ENCODE measurements at places on chromosomes 2 and 18. TPM values are rescaled to one million over a fixed set of nuclear protein-coding genes. Genes with fewer than 3 reads are reported as not detected.

GRCh38 chr2:68784915-68785314, 50.3 kb downstream of the ARHGAP25 start:
- DNase-seq = no peak

GRCh38 chr2:105323111-105323510, 6.4 kb downstream of the TGFBRAP1 start:
- no peak for DNase-seq

DNA sequence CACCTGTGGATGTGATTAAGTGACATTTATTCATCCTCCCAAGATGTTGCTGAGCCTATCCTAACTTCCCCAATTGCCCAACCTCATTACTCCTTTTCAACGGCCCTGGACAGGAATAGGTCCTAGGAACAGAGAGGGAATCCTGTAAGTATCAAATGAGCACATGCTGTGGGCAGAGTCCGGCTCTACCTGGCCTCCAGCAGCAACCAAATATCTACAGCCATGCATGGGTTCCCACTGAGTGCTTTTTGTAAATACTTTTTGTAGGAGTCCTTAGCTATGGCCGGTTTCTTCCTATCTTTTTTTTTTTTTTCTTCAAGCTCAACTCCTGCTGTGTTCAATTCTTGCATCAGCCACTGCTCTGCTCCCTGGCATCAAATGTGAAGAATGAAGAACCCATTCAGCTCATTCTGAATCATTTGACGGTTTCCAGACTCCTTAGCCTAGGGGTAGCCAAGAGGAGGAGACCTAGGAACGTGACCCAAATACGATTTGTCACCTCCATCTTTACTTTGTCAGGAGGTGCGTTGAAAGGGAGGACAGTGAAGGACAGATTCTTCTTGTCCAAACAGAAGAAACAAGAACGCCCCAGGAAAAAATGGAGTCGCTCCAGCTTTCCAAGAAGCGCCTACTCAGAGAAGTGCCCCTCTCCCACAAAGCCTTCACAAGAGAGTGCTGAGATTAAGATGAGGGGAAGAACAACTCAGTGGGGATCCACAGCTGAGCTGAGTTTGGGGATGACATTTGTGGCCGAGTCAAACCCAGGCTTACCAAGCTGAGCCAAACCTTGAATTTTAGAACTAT, 46.7 kb upstream of the LCLAT1 start:
- DNase-seq = no peak

- DNase-seq = no peak
Measured at GRCh38 chr18:73638709-73639108, 508.9 kb downstream of the FBXO15 start.

DNA sequence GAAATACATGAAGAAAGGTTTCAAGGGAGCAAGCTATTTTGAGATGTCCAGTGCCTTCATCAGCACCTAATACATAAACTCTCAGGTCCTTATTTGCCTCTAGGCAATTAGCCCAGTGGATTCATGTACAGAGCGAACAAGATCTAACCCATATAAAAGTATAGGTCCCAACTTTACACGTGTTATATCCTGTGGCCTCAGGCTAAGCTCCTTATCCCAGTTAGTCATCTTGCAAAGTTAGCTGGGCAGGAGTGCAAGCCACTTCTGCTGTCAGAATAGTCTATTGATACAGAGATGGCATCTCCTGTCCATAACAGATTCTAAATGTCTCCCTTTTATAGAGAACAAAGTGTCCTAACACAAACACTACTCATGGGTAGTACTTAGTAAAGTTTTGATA, 203.9 kb upstream of the PIK3C3 start:
- no peak for DNase-seq

GRCh38 chr2:100884145-100884621, 64.2 kb downstream of the NPAS2 start:
- DNase-seq = no peak

GRCh38 chr2:130381619-130382018, 25.8 kb downstream of the PTPN18 start:
- no peak for DNase-seq

- peak; percentile 18 for DNase-seq
Measured at GRCh38 chr2:216701544-216701943, 6.2 kb upstream of the IGFBP5 start.

DNA sequence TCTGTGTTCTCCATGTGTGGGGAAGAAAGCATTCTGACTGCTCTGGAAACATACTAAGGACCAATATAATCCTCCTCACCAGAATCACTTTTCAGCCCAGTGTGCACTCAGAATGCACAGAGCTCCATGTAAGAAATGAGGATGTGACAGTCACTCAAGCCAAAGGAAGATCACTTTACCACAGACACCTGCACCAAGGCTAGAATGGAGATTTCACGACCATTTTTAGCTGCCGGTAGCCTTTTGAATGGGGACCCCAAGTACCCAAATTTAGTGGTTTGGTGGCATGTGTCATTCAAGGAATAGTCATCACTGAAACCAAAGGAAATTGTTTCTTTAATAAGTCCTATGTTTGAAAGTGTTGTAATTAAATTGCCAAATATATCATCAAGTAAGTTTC, 613.2 kb upstream of the ACVR2A start:
- DNase-seq = no peak

DNA sequence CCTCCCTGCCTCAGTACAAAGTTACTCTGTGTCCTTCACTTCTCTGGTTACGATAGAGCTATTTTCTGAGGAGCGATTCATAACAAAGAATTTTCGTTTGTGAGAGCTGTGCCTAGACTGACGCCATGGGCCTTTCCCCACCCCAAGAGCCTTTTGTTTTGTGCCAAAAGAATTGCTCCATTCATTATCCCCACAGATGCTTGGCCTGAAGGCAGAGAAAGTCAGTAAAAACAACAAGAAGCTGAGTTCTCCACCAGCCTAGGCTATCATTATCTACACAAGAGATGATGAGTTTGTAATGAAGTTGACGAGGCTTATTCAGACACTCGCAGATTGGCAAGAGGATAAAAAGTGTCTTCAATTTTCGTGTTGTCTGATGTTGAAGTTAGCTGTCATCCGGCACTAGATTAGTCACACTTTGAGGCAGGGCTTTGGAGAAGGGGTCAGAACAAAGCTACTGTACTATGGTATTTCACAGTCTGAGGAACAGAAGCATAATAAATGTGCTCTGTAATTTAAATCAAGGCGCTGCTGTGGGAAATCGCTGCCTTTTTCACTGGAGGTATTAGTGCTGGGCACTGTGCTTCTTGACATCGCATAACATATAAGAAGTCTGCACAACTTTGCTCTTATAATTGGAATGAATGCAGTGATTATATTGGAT, 278.4 kb upstream of the FIGN start:
- no peak for DNase-seq

GRCh38 chr2:8138525-8138922, 543.3 kb upstream of the ID2 start:
- no peak for DNase-seq

- no peak for DNase-seq
Measured at GRCh38 chr2:119233326-119234020, 9.8 kb downstream of the STEAP3 start.

- no peak for DNase-seq
Measured at GRCh38 chr2:147679191-147679954, 165.5 kb upstream of the ACVR2A start.

DNA sequence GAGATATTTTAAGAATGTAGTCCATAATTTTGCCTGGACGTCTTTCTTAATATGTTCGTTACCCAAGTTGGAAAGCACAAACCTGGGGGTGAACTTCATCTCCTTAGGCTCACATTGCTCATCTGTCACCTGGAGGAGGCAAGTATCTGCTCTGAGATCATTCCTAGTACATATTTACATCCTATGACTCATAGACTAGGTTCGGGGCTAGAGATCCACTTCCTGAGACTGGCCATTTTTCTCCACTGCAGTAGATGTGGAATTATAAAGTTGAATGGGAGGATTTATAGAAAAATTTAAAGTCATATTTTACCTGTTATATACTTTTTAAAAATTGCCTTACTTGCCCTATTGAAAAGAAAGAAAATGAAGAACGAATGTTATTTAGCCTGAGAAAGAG, 77.5 kb upstream of the PROKR1 start:
- DNase-seq = no peak

DNA sequence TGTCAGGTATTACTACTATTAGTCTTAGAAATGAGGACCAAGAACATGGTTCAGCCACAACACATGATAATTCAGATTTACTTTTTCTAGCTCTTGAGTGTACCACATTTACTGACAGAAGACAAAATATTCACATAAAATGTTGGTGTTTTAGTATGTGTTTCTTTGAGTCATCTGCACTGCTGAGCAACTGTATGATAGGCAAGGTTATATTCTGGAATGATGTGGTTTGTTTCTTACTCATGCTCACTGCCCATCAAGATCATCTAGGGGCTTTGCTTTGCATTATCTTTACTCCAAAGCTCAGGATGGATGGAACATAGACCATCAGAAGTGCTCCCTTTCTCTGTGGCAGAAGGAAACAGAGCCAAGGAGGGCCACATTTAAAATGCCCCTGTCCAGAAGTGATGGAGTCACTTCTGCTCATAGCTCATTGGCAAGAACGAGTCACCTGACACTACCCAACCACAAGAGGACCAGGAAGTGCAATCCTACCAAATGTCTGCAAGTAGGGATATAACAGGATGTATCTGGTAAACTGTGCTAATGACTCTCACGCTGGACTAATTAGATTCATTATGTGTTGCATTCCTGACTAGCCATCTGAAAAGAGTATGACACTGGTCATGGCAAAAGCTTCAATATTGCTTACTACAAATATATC, 81.5 kb downstream of the DIS3L2 start:
- no peak for DNase-seq

DNA sequence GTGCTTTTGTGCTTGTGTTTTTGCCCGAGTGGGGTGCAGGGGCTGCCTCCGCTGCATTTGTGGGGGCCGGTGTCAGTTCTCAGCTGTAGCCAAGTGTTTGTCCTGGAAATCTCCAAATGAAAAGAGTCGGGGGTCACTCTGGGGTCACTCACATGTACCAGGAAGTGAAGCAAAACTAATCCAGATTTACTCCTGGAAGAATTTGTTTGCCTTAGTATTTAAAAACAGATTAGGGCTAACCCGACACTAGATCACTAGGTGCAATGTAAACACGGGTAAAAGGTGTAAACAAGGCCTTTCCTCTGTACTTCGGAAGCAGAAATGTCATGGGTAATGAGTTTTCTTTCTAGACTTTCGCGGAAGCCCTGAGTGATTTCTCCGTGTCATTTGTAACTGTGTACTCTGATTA, 50.3 kb downstream of the GBX2 start:
- no peak for DNase-seq

The ANKRD29 gene
- 11.9 TPM for total RNA-seq

The ELOA2 gene
- not detected for total RNA-seq

The IL36G gene
- total RNA-seq = not detected

The STON1 gene
- total RNA-seq = 163 TPM

The RNF125 gene
- 15.8 TPM for total RNA-seq

Measured in mesenteric fat pad (tissue), 1 donor.